Cardiac septum (tissue), 1 donor: ENCODE measurements at places on chromosomes 4 and X. TPM values are rescaled to one million over a fixed set of nuclear protein-coding genes. Genes with fewer than 3 reads are reported as not detected.

Gene SPOCK3
- total RNA-seq: not detected

Gene PLS3
- 50.3 TPM for total RNA-seq

Gene SHROOM4
- total RNA-seq: 8.6 TPM

Gene MPP1
- total RNA-seq: 30.0 TPM

Gene XIAP
- 27.6 TPM for total RNA-seq

Gene TBC1D9
- 15.0 TPM for total RNA-seq

Gene SH3TC1
- total RNA-seq: 16.5 TPM

Gene POU4F2
- total RNA-seq: not detected

Gene GLUD2
- 1.6 TPM for total RNA-seq

Gene MTCP1
- 41.4 TPM for total RNA-seq

Gene PNMA6A
- total RNA-seq: 0.78 TPM
